Neural progenitor cell (in vitro differentiated cells): ENCODE measurements at places on chromosomes 5 and 9. TPM values are rescaled to one million over a fixed set of nuclear protein-coding genes. Genes with fewer than 3 reads are reported as not detected.

GRCh38 chr9:123867034-123867433 is 62.9 kb downstream of the DENND1A start:
- H3K4me3 ChIP-seq = no peak overlapping the region
- no peak overlapping the region for H3K27ac ChIP-seq
- H3K36me3 ChIP-seq = no peaks in the 10 kb centered on the region
- DNase-seq = no peak
- H3K4me1 ChIP-seq = peaks cover 80% of the 10 kb centered on the region

DNA sequence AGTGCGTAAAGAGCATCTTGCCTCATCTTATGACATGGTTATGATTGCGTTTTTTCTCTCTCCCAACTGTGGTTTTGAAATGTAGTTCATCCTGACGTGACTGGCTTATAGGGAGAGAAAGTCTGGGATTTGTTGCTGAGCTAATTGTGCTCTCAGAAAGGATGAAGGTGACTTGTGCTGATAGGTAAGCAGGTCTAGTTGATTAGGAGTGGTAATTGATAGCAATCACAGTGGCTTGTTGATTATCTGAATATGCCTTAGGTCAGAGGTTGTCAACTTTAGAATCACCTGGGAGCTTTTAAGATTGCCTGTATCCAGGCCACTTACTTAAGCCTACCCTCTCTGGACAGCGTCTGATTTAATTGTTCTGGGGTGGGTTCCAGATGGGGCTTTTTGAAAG is 117.8 kb downstream of the TLE4 start:
- H3K27ac ChIP-seq = no peak overlapping the region
- DNase-seq = no peak
- no peak overlapping the region for H3K4me3 ChIP-seq
- H3K4me1 ChIP-seq = peaks cover 62% of the 10 kb centered on the region

DNA sequence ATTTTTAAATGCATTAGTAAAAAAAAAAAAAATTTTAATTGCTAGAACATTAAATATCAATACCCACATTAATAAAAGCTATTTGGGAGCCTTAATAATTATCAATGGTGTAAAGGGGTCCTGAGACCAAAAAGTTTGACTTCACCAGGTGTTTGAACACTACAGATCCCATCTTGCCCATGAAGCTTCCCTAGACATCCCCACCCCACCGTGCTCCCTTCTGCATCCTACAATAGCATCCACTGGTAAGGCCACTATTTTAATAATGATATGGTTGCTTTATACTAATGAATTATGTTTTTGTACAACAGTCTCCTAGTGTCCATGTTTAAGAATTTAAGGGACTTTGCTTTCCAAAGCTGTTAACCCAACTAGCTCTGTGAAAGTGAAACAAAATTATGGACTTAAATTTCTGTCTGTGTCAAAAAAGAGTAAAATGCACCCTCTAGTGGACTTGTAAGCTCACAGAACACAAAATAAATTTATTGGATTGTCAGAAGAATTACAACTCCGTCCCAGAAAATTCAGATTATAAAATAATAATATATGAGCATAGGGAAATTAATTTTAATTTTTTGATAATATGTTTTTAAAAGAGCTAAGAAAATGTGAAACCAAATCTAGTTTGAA is 76.0 kb downstream of the ARL15 start:
- no peak overlapping the region for H3K27ac ChIP-seq
- DNase-seq = peak; percentile 33
- no peaks in the 10 kb centered on the region for H3K36me3 ChIP-seq
- H3K4me1 ChIP-seq = no peaks in the 10 kb centered on the region

The UBE2D2 gene
- total RNA-seq = 131 and 141 TPM in 2 replicates

DNA sequence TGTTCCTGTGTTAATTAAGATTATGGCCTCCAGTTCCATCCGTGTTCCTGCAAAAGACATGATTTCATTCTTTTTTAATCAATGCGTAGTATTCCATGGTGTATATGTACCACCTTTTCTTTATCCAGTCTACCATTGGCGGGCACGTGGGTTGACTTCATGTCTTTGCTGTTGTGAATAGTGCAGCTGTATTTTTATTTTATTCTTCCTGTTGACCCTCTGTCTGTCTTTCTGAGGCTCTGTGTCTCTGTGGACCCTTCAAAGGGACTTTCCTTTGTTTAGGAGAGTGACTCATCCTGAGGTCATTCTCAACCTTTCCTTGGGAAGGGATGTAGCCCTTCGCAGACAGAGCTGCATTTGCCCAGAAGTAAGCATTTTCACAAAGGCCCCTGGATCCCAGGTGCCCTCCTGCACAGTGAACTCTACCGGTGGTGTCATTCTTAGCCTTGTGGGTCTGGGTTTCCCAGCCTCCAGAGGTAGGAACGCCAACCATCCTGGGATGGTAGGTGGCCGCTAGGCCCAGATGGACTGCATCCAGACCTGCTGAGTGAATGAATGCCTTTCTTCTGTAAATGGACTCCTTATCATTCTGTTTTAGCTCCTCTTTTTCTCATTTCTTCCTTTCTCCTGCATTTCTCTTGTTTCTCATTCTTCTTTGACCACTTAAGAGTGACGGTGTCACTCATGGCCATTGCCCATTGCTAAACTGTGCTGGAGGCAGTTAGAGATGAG is 22.4 kb downstream of the TRIO start:
- no peaks in the 10 kb centered on the region for H3K27me3 ChIP-seq
- H3K27ac ChIP-seq = no peak overlapping the region
- H3K36me3 ChIP-seq = no peaks in the 10 kb centered on the region
- H3K4me3 ChIP-seq = no peak overlapping the region
- no peak for DNase-seq

GRCh38 chr5:87951661-87952060 is 317.0 kb downstream of the TMEM161B start:
- DNase-seq = no peak
- H3K4me1 ChIP-seq = peaks cover 27% of the 10 kb centered on the region
- no peak overlapping the region for H3K27ac ChIP-seq
- no peaks in the 10 kb centered on the region for H3K27me3 ChIP-seq

The PLPP1 gene
- 23.9 and 24.9 TPM in 2 replicates for total RNA-seq

The TLE1 gene
- 51.9 and 54.7 TPM in 2 replicates for total RNA-seq

- H3K4me1 ChIP-seq = peaks cover 15% of the 10 kb centered on the region
- no peak overlapping the region for H3K4me3 ChIP-seq
- H3K27me3 ChIP-seq = no peaks in the 10 kb centered on the region
- H3K27ac ChIP-seq = no peak overlapping the region
- no peak for DNase-seq
Measured at GRCh38 chr5:148858106-148858505, 31.7 kb downstream of the ADRB2 start.

DNA sequence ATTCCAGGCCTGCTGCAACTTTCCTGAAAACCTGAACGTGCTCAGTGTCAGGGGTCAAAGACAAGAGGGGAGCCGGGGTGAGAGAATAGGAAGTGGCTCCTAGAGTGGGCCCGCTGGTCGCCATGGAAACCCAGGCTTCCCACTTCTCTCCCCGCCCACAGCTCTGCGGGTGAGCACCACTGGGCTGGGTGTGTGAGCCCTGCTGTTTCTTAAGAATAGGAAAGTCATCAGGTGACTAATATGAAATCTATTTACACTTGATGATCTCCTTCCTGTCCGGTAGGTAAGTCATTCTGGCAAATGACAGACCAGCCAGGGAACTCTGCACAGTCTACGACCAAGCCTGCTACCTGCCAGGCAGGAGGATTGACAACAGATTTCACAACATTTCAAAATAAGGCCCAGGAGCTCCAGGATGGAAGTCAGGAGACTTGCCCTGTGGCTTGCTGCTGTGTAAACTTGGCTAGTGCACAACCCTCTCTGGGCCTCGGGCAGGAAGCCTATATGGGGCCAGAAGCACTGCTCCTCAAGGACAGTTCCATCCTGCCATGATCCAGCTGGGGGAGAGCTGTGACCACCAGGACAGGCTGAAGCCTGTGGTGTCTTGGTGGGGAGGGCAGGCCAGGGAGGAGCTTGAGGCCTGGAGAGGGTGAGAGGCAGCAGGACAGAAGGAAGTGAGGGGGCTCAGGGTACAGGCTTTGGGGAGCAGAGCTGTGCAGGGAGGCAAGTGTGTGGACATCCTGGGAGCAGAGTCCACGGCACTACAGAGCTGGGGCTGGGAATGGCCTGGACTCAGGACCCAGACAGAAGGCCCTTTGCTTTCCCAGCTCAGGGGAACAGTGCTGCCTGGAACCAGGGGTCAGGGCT is 60.6 kb downstream of the SHB start:
- no peak overlapping the region for H3K4me3 ChIP-seq
- H3K4me1 ChIP-seq = peaks cover 17% of the 10 kb centered on the region
- H3K27ac ChIP-seq = no peak overlapping the region
- no peaks in the 10 kb centered on the region for H3K36me3 ChIP-seq
- DNase-seq = no peak

DNA sequence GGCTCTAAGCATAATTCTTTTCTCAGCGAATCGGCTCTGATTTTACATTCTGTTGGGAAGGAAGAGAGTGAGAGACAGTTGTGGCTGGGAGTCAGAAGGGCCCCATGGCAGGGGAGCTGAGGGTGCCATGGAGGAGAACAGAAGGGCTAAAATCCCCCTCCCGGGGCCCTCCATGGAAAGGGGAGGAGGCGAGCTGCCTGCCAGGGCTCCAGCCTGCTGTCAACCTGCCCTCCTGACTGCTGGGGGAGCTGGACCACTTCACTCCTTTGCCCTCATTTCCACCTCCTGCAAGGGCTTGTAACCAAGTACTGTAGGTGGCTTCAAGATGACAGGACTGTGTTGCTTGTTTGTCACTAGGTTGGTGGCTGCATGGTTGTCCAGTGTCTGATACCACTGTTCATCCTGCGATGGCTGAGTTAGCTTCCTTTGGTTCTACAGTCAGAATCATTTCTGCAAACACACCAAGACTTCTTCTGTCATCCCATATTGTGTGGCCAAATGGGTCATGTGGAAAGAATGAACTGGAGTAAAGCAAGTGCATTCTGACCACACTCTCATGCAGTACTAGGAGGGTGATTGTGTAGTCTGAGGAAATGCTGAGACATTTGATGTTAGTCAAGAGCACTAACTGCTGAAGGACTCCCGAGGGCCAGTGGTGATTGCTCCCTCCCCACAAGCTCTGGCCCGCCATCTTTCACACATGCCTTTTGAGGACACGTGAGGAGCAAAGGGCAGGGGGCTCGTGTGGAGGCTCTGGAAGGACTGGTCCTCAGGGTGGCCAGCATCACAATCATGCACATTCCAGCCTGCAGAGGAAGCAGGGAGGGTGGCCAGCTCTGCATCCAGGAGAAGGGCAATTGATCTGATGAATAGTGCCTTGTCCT is 307.2 kb downstream of the GADD45G start:
- H3K4me3 ChIP-seq = no peak overlapping the region
- no peak overlapping the region for H3K27ac ChIP-seq
- H3K36me3 ChIP-seq = no peaks in the 10 kb centered on the region
- DNase-seq = no peak

The PRDM9 gene
- not detected in 2 replicates for total RNA-seq

- H3K36me3 ChIP-seq = no peaks in the 10 kb centered on the region
- no peak for DNase-seq
- H3K4me1 ChIP-seq = no peaks in the 10 kb centered on the region
Measured at GRCh38 chr5:83701886-83702285, 18.8 kb downstream of the HAPLN1 start.

GRCh38 chr5:34041247-34041972 is 1.6 kb downstream of the C1QTNF3 start:
- DNase-seq = no peak
- H3K4me3 ChIP-seq = no peak overlapping the region
- H3K4me1 ChIP-seq = peaks cover 22% of the 10 kb centered on the region
- H3K36me3 ChIP-seq = no peaks in the 10 kb centered on the region
- no peaks in the 10 kb centered on the region for H3K27me3 ChIP-seq
- no peak overlapping the region for H3K27ac ChIP-seq

The CMYA5 gene
- 1.4 and 3.5 TPM in 2 replicates for total RNA-seq

GRCh38 chr5:163504079-163504931 is 1.1 kb upstream of the MAT2B start:
- peaks cover 35% of the 10 kb centered on the region for H3K4me1 ChIP-seq
- H3K36me3 ChIP-seq = no peaks in the 10 kb centered on the region
- peak; percentile 55 for DNase-seq

- no peak for DNase-seq
- H3K4me3 ChIP-seq = no peak overlapping the region
- H3K36me3 ChIP-seq = no peaks in the 10 kb centered on the region
- H3K4me1 ChIP-seq = no peaks in the 10 kb centered on the region
- no peak overlapping the region for H3K27ac ChIP-seq
Measured at GRCh38 chr9:136296434-136297015, 7.4 kb downstream of the CCDC187 start.

DNA sequence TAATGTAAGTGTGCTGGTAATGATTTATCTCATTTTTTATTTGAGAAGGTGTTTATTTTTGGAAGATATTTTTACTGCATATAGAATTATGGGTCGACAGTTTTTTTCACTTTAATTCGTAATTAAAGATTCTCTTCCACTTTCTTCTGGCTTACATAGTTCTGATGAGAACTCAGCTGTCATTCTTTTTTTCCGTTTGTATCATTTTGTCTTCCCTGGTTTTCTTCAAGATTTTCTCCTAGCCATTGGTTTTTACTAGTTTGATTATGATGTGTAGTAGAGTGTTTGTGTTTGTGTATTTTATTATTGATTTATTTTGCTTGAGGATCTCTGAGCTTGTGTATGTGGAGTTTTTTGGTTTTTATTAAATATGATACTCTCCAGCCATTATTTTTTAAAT is 21.7 kb downstream of the SLF1 start:
- no peak for DNase-seq
- no peak overlapping the region for H3K4me3 ChIP-seq
- peaks cover 27% of the 10 kb centered on the region for H3K36me3 ChIP-seq

The GALNT12 gene
- 28.8 and 46.5 TPM in 2 replicates for total RNA-seq

DNA sequence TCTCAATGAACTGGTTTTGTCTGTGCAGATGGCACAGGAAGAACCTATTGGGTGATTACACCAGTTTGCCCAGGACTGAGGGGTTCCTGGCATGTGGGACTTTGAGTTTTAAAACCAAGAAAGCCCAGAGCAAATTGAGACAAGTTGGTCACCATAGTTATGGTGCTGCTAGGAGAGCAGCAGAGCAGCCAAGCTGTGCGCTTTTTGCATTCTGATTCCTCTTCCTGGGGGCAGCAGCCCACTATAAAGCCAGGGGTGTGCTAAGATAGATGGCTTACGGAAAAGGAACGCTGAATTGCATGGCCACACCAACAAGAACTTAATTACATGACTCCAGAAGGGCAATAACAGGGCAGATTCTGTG is 49.7 kb downstream of the TIMD4 start:
- no peaks in the 10 kb centered on the region for H3K36me3 ChIP-seq
- H3K27ac ChIP-seq = no peak overlapping the region
- H3K4me1 ChIP-seq = peaks cover 16% of the 10 kb centered on the region

The OSMR gene
- total RNA-seq = 0.22 and 0.58 TPM in 2 replicates

The PDZD2 gene
- 1.1 and 1.4 TPM in 2 replicates for total RNA-seq

- no peaks in the 10 kb centered on the region for H3K27me3 ChIP-seq
- H3K36me3 ChIP-seq = no peaks in the 10 kb centered on the region
- no peak overlapping the region for H3K4me3 ChIP-seq
- H3K27ac ChIP-seq = no peak overlapping the region
Measured at GRCh38 chr9:128809036-128809599, 9.2 kb upstream of the ENDOG start.

The ABCA2 gene
- 2.7 and 19.7 TPM in 2 replicates for total RNA-seq

DNA sequence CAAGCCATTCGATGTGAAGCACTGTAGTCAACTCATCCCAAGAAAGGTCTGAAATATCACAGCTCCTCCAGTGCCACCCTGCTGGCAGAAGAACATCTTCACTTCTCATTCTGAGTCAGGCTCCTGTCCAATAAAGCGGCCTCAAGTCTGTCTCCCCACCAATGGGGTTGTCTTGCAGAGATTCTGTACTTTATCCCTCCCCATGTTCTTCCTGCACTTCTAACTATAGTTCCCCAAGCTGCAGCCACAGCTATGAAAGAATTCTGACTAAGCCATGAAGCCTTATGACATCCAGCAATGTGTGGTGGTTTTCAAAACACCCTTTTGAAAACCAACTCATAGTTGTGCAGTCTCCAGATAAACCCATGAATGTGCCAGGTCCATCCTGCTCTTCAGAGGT is 6.8 kb downstream of the MACROH2A1 start:
- H3K27me3 ChIP-seq = peaks cover 11% of the 10 kb centered on the region
- H3K4me3 ChIP-seq = no peak overlapping the region
- no peaks in the 10 kb centered on the region for H3K36me3 ChIP-seq
- no peak overlapping the region for H3K27ac ChIP-seq
- DNase-seq = no peak

The PANK3 gene
- total RNA-seq = 81.5 and 117 TPM in 2 replicates
